ENCODE measurements at places on chromosomes 16 and 17. TPM values are rescaled to one million over a fixed set of nuclear protein-coding genes. Genes with fewer than 3 reads are reported as not detected.

The MYH8 gene
- not detected for polyA plus RNA-seq

The LYZL6 gene
- 0.04 TPM for polyA plus RNA-seq

The TERB1 gene
- not detected for polyA plus RNA-seq

The MRC2 gene
- polyA plus RNA-seq: 7.6 TPM

The PPP1R27 gene
- polyA plus RNA-seq: 0.12 TPM

The TBC1D3K gene
- polyA plus RNA-seq: 1.4 TPM

The TBC1D3I gene
- polyA plus RNA-seq: not detected

The OR4D1 gene
- not detected for polyA plus RNA-seq

The RNF167 gene
- 108 TPM for polyA plus RNA-seq

GRCh38 chr17:29825604-29826003, 104.4 kb downstream of the SSH2 start:
- DNase-seq: peak; percentile 97

GRCh38 chr17:45131616-45132319, 547 bp downstream of the PLCD3 start:
- no peak for DNase-seq

- DNase-seq: peak; percentile 90
Observed at GRCh38 chr17:3935140-3935542, 18.9 kb upstream of the P2RX1 start.

DNA sequence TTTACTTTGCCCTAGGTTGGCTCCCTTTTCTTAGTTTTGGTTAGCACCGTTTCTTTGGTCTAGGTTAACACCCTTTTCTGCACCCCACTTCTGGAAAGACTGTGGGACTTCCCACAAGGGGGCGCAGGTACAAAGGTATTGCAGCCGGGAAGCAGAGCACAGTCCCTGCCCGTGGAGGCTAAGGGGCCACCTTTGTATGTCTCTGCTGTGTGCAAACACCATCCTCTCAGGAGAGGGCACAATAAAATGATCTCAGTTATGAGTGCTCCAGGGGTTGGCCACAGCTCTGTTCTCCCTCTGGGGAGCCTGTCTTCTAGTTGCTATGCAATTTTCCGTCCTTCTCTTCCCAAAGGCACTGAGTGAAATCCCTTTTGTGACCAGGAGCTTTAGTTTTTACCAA, 28.4 kb upstream of the TMC5 start:
- peak; percentile 90 for DNase-seq

DNA sequence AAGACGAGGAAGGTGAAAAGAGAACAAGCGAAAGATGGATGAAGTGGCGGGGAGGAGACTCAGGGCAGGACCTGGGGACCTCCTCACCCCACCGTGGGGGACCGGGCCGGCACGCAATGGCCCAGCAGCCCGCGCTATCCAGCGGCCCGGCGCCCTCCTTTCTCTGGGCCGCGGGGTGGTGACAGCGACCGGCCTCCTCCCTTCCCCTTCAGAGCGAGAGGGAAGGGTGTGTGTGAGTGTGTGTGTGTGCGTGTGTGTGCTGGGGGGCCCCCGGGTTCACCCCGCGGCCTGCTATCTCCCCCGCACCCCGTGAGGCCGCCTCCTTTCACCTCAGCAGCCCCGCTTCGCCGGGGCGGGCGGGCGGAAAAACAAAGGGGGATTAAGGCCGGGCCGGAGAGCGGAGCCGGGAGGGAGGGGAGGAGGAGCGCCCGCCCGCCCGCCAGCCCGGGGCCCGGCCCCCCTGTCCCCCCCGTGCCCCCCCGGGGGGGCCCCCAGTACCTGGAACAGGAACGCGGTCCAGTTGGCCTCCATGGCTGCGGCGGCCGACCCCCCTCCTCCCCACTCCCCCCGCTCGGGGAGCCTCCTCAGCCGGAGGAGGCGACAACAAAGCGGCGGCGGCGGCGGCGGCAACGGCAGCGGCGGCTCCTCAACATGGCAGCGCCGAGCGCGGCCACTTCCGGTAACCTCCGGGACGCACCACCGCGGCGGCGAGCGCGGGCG, at the start of gene VEZF1:
Gene VEZF1, minus strand, starts transcription at position 674 of the 720 bp plus-strand sequence. Its CDS starts 143 bp downstream, at position 531.
- peak; percentile 65 for DNase-seq

DNA sequence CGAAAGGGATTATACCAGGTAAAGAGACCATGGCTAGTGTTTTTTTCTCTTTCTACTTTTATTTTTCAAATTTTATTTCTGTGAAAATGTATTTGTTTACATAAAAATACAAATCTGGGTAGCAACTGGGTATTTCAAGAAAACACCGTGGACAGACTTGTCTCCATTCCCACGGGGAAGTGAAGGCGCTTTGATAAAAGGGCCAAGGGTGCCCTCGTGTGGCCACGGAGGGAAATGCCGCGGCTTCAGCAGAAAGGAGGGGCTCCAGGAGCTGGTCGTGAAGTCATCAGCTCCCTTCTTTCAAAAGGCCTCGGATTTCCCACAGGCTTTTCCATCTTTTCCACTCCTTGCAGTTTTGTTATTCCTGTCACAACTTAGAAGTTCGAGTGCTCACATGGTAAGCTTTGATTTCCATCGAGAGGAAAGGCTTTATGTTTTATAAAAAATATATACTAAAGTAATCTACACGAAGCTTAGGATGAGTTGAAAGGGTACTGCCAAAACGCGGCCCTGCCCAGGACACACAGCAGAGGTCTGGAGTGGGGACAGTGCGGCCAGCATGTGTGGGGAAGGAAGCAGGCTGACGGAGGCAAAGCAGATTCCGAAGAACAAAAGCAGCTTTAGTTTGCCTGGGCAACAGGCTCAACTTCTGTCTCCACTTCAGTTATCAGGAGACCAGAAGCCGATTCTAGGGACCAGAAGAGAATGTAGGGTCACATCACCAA, 15.3 kb upstream of the MNT start:
- peak; percentile 92 for DNase-seq

DNA sequence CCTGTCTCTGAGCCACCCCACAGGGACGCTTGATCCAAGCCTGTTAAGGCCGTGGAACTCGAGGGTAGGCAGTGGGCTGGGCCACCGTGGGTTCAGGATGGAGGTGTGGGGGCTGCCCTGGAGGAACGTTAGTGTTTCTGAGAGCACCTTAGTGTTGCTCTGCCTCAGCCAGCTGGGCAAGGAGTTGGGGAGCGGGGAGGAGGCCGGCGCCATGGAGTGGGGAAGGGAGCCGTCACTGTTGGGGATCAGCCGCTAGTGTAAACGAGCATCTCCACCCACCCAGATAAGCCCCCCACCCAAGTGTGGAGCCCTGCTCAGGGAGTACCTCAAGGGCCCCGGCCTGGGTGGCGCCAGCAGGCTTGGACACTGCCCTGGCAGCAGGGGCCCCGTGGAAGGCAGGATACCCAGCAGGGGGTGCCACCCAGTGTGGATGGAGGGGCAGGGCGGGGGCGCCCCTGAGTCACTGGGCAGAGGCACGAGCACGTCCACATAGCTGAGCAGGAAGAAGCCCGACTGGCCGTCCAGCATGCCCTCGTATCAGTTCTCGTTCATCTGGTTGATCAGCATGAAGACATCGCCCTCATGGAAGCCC, 98.6 kb downstream of the KPNA2 start:
- DNase-seq: no peak

- no peak for DNase-seq
Observed at GRCh38 chr17:2705888-2706795, 5.4 kb downstream of the CLUH start.

GRCh38 chr16:57268804-57269800, 15.4 kb downstream of the PLLP start:
- peak; percentile 97 for DNase-seq

DNA sequence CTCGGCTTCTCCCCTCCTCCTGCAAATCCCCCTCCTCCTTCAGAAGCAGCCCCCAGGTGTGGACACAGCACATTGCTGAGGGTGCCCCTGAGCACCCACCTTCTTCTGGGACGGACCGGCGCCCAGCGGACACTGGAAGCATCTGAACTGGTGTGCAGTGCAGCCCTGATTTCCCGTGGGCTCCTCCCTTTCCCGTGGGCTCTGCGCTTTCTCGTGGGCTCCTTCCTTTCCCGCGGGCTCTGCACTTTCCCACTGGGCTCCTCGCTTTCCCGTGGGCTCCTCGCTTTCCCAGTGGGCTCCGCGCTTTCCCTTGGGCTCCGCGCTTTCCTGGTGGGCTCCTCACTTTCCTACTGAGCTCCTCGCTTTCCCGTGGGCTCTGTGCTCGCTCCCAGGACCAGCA, 32.6 kb upstream of the ACSF3 start:
- DNase-seq: no peak

- peak; percentile 67 for DNase-seq
Observed at GRCh38 chr16:79054211-79054984, 546.1 kb downstream of the MAF start.

DNA sequence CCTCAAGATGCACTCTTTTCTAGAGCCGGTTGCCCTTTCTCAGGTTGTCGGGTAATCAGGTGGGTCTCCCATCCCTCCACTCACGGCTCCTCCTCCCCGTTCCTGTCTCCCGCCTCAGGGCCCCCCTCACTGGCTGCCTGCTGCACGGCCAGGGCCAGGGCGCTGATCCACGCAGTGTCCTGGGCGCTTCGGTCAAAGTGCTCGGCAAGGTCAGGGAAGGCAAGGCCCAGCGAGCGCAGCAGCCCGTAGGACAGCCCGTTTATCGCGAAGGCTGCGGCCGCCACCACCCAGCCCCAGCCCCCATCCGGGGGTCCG, 753 bp downstream of the SLC16A11 start:
- DNase-seq: no peak

- peak; percentile 83 for DNase-seq
Observed at GRCh38 chr16:28845293-28845692, 855 bp downstream of the TUFM start.

- DNase-seq: peak; percentile 75
Observed at GRCh38 chr17:39738568-39738901, 797 bp downstream of the GRB7 start.

- no peak for DNase-seq
Observed at GRCh38 chr16:86216591-86216990, 293.7 kb upstream of the FOXF1 start.

DNA sequence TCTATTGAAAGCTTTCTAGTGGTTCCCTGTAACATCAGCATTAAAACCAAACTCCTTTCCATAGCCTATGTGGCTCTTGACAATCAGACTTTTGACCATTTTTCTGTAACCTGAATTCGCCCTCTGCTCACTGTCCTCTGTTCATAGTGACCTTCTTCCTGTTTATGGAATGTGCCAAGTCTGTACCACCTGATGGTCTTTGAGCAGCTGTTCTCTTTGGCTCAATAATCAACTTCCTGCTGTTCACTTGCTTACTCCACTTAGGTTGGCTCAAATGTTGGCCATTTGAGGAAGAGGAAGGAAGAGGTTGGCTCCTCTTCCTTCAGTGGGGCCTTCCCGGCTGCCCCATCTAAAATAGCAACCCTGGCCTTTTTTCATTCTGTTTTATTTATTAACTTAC, 251.5 kb downstream of the CA10 start:
- DNase-seq: no peak

DNA sequence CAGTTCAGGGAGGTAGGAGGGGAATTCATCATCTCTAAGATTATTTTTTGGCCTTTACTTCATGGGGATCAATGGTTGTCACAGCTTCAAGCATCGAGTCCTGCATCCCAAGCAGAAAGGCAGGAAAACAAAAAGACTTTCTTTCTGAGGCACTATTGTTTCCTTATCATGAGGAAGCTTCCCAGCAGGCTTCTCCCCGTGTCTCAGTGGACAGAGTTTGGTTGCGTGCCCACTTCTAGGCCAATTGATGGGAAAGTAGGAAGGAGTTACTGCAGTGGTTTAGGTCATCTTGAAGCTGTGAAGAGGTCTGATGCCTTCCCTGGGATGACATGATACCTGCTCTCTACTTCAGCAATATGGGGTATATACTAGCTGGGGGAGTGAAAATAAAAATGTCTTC, 175.3 kb upstream of the CDH13 start:
- DNase-seq: no peak

DNA sequence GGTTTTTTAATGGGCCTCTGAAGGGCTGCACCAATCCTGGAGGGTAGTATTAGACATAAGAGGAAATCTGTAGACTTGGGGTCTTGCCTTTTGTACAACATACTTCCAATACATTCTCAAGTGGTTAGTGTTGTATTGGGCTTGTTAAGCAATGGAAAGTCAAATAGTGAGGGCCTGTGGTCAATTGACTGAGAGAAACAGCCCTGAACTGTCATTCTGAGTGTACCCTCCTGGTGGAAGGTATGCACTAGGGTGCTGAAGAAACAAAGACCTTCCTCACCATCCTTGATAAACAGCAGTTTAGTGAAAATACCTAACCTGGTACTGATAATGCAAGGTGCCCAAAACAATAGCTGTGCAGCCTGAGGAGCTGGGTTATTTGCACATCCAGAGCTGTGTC, 22.2 kb downstream of the OR2C1 start:
- DNase-seq: no peak

DNA sequence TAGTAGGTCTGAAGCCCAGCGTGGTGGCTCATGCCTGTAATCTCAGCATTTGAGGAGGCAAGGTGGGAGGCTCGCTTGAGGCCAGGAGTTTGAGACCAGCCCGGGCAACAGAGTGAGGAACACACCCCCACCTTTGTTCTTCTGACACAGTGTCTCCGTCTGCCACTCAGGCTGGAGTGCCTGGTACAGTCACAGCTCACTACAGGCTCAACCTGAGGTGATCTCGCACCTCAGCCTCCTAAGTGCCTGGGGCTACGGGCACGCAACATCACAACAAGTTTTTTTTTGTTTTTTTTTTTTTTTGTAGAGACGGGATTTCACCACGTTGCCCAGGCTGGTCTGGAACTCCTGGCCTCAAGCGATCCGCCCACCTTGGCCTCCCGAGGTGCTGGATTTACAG, 6.7 kb upstream of the TLCD3A start:
- no peak for DNase-seq

DNA sequence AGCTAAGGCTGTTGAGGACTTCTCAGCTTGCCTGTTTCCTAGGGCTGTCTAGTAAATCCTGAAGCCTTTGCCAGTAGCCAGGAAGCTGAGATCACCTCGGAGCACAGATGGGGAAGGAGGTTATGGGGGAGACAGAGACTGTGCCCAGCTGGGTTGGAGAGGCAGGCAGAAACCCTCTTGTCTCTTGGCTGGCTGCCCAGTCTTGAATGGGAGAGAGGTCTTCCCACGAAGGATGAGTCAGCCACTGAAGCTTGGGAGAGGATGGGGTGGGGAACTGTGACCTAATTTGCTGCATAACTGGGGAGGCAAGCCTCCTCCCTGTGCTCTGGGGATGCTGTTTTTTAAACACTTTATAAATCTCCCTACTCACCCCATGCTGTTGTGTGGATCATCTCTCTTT, 69.8 kb downstream of the SHISA9 start:
- DNase-seq: no peak

- no peak for DNase-seq
Observed at GRCh38 chr16:66289986-66290385, 76.5 kb upstream of the CDH5 start.

DNA sequence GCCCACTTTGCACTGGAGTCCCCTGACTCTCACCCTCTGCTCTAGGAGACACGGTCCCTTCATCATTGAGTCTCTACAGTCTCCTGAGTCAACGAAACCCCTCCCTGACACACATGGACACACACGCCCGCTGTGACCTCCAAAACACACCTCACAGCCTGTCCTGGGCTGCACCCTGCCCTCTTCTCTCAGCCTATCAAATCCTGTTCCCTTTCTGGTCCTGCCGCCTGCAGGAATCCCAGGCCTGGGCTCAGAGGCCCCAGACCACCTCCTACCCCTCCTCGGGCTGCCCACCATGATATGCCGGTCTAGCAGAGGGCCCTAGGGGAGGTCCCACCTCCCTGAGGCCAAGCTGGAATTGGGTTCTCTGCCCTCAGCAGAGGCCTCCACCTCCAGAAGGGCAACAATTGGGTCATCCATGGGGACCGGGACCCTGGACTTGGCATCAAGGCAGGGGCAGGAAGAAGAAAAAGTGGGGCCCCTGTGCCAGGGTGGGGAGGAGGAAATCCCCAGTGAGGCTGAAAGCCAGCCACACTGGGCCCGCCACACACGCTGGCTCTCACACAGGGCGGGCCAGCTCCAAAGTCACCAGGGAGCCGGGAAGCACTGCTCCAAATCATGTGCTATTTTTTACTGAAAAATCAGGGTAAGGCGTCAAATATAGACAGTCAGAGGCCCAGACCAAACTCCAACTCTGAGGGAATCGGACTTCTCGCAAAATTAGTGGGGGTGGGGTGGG, 3.4 kb downstream of the PPP1R9B start:
- DNase-seq: no peak

All from small intestine (tissue), 16 donors.